Activated T-cell treated with anti-CD3 and anti-CD28 coated beads, Interleukin-2, amount 50 U/mL, for 72 hours (primary cell): ENCODE measurements at places on chromosomes 12 and 14. TPM values are rescaled to one million over a fixed set of nuclear protein-coding genes. Genes with fewer than 3 reads are reported as not detected.

GRCh38 chr12:21992823-21993222 is 51.6 kb upstream of the ABCC9 start:
- no peak overlapping the region for H3K4me3 ChIP-seq
- peaks cover 8% of the 10 kb centered on the region for H3K27me3 ChIP-seq
- H3K4me1 ChIP-seq: peaks cover 8% of the 10 kb centered on the region
- no peak for DNase-seq
- H3K27ac ChIP-seq: peak overlapping the region; percentile 12

DNA sequence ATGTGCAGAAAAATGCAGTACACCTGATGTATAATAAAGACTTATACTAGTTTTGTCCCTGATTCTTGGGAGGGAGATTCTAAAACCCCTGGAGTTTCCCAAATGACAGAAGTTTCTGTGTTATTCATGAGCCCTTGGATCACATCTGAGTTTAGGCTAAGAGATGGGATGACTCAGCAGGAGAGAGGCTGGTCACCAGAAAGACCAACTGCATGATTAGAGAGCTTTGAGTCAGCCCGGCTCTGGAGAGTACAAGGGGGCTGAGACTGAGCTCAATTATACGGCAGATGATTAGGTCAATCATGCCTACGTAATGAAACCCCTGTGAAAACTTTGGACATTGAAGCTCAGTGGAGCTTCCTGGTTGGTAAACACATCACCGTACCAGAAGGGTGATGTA is 174.2 kb downstream of the SSPN start:
- no peaks in the 10 kb centered on the region for H3K4me1 ChIP-seq
- no peak for DNase-seq
- no peaks in the 10 kb centered on the region for H3K36me3 ChIP-seq
- H3K4me3 ChIP-seq: no peak overlapping the region

Gene KCNA5
- not detected for total RNA-seq

DNA sequence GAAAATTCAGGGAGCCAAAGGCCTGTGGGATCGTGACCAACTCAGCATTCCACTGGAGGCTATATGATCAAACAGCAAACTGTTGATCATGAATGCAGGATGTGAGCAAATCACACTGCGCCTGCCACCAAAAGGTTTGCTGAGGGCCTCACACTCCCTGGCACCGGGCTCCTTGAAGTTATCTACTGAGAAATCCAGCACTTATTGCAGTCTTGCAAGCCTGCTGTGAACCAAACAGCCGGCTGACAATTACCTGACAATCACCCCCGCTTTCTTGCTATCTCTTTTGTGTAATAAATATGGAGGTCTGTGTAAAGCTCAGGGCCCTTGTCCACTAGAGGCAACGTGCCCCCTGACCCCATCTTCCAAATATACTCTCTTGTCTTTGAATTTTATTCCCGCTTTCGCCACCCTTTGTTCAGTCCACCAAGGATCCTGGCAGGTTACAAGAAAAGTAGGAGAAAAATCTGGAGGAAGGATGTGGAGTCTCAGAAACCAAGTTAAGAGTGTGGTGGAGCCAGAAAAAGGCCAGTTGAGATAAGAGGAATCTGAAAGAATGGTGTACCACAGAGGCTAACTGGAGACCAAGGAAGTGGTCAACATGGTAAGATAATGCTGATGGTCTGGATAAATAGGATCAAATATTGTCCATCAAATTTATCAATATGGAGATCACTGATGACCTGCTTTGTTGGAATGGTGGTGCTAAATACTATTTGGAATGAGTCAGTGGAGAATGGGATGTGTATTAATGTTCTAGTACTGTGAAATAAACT is 229.2 kb downstream of the ALX1 start:
- H3K36me3 ChIP-seq: no peaks in the 10 kb centered on the region
- no peak overlapping the region for H3K4me3 ChIP-seq
- H3K4me1 ChIP-seq: no peaks in the 10 kb centered on the region
- DNase-seq: no peak
- H3K27me3 ChIP-seq: no peaks in the 10 kb centered on the region
- no peak overlapping the region for H3K27ac ChIP-seq

DNA sequence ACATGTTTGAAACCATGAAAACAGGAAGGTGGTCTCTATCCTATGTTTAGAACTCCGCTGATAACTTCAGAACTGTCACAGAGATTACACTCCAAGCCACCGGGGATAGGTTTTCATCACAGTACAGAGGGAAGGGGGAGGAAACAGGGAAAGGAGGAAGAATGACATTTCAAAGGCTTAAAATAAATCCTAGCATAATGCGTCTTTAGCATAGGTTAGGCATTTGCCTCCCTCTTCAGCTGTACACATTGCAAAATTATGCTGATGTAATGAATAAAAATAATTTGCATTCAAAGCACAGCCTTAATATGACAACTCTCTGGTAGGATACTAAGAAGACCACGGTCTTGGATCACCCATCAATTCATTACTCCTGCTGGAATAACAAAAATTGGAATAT is 54.3 kb upstream of the PYGL start:
- H3K4me1 ChIP-seq: no peaks in the 10 kb centered on the region
- H3K36me3 ChIP-seq: no peaks in the 10 kb centered on the region
- no peak overlapping the region for H3K27ac ChIP-seq
- no peak overlapping the region for H3K4me3 ChIP-seq
- H3K27me3 ChIP-seq: peaks cover 4% of the 10 kb centered on the region

GRCh38 chr12:125381373-125381772 is 316.1 kb downstream of the AACS start:
- H3K36me3 ChIP-seq: no peaks in the 10 kb centered on the region
- no peak overlapping the region for H3K4me3 ChIP-seq
- DNase-seq: no peak
- H3K4me1 ChIP-seq: no peaks in the 10 kb centered on the region

GRCh38 chr12:19954163-19954562 is 414.2 kb upstream of the PDE3A start:
- no peak overlapping the region for H3K27ac ChIP-seq
- DNase-seq: no peak
- no peak overlapping the region for H3K4me3 ChIP-seq
- no peaks in the 10 kb centered on the region for H3K4me1 ChIP-seq
- no peaks in the 10 kb centered on the region for H3K36me3 ChIP-seq

Gene SALL2
- 5.3 TPM for total RNA-seq

DNA sequence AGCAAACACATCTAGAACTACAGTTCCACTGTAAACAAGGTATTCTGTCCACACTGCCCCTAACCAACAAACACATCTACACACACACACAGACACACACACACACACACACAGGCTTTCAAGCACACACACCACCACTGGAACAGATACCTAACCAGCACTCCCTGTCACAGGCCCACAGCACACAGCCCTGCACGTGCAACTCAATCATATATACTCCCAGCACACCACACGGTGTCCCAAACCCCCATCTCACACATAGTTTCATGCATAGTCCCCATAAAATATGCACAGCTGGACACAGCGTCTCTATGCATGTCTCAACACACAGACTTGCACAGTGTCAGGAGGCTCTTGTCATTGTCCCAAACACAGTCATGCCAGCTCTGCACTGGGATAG is 27.6 kb downstream of the KRT8 start:
- peaks cover 27% of the 10 kb centered on the region for H3K4me1 ChIP-seq
- no peak overlapping the region for H3K4me3 ChIP-seq
- peaks cover 32% of the 10 kb centered on the region for H3K27me3 ChIP-seq
- no peak for DNase-seq

DNA sequence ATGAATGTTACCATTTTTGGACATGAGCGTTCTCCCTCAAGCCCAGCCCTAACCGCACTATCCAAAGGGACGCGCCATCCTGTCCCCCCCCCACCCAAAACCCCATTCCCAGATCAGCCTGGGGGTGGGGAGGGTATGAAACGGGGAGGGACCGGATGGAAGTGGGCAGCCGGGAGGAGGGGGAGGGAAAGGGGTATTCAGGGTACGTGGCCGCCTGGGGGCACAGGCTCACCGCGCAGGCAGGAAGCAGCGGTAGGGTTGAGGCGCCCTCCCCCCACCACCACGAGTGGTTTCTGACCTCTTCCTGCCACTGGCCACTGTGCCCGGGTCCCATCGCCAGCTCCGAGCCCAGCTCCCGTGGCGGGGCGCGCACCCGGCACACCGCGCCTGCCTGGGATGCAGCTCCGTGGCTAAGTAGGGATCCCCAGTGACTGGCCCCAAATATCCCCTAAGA is 1.4 kb downstream of the ACTN1 start:
- peak overlapping the region; percentile 92 for H3K4me3 ChIP-seq
- peak overlapping the region; percentile 82 for H3K27ac ChIP-seq
- peaks cover 27% of the 10 kb centered on the region for H3K36me3 ChIP-seq
- peak; percentile 81 for DNase-seq

- peak; percentile 52 for DNase-seq
- H3K4me1 ChIP-seq: no peaks in the 10 kb centered on the region
- H3K36me3 ChIP-seq: peaks cover 2% of the 10 kb centered on the region
- H3K4me3 ChIP-seq: no peak overlapping the region
- H3K27ac ChIP-seq: no peak overlapping the region
Measured at GRCh38 chr12:130281153-130281799, 56.4 kb upstream of the PIWIL1 start.

- H3K4me3 ChIP-seq: no peak overlapping the region
- DNase-seq: no peak
- H3K27ac ChIP-seq: no peak overlapping the region
Measured at GRCh38 chr14:88258021-88258420, 65.0 kb downstream of the KCNK10 start.

Gene SLC39A5
- total RNA-seq: 0.44 TPM

GRCh38 chr12:117121441-117121840 is 22.2 kb upstream of the TESC start:
- no peak overlapping the region for H3K27ac ChIP-seq
- no peaks in the 10 kb centered on the region for H3K27me3 ChIP-seq
- DNase-seq: no peak
- H3K4me1 ChIP-seq: peaks cover 27% of the 10 kb centered on the region

GRCh38 chr12:128852885-128853599 is at the start of gene GLT1D1:
TSS of gene GLT1D1 (plus strand) at chr12:128853478. CDS start at chr12:128853582, 104 bp downstream.
- DNase-seq: no peak
- H3K4me3 ChIP-seq: no peak within 1 kb of the TSS
- H3K4me1 ChIP-seq: no peaks in the 10 kb centered on the region
- peaks cover 31% of the 10 kb centered on the region for H3K27me3 ChIP-seq

DNA sequence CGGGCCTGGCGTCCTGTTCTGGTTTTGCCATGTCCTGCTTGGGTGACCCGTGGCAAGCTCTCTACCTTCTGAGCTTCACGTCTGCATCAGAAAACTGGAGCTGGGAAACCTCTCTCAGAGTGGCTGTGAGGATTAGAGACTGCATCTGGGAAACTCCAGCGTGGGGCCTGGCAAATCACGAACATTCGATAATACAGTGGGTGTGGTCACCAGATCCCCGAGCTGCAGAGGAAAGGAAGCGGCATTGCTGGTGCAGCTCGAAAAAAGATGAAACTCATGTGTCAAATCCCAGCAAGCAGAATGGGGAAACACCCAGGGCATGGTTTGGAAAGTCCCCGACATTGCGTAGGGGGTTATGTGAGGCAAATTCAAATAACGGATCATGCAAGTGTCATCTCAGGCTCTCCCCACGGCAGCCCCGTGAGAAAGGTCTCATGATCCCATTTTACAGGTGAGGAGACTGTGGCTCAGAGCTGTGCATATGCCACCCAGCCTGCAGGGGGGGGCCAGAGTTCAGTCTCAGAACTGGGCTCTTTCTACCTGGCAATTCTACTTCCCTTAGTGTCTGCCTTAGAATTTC is 98.1 kb upstream of the VRK1 start:
- H3K27ac ChIP-seq: no peak overlapping the region
- no peak overlapping the region for H3K4me3 ChIP-seq
- DNase-seq: peak; percentile 20
- H3K4me1 ChIP-seq: no peaks in the 10 kb centered on the region
- H3K36me3 ChIP-seq: no peaks in the 10 kb centered on the region

- H3K4me3 ChIP-seq: no peak overlapping the region
- DNase-seq: no peak
- H3K27me3 ChIP-seq: no peaks in the 10 kb centered on the region
- H3K36me3 ChIP-seq: no peaks in the 10 kb centered on the region
- H3K4me1 ChIP-seq: no peaks in the 10 kb centered on the region
Measured at GRCh38 chr12:102567031-102567985, 86.9 kb upstream of the IGF1 start.
